ENCODE measurements at places on chromosomes 2 and 18. TPM values are rescaled to one million over a fixed set of nuclear protein-coding genes. Genes with fewer than 3 reads are reported as not detected.
A peak's percentile ranks its signal among the peaks of the same experiment; 100 is the strongest.

The DSG4 gene
- total RNA-seq: 0.07 TPM

The CNGA3 gene
- not detected for total RNA-seq

The TWIST2 gene
- not detected for total RNA-seq

The FOXD4L1 gene
- 0.64 TPM for total RNA-seq

The HOXD9 gene
- not detected for total RNA-seq

The ANO7 gene
- total RNA-seq: 0.84 TPM

The ZNF396 gene
- total RNA-seq: 1.3 TPM

The WNT10A gene
- total RNA-seq: 1.5 TPM

GRCh38 chr2:8303322-8303832, 378.5 kb upstream of the ID2 start:
- DNase-seq: no peak

GRCh38 chr2:39855856-39856255, 76.8 kb upstream of the THUMPD2 start:
- DNase-seq: no peak

DNA sequence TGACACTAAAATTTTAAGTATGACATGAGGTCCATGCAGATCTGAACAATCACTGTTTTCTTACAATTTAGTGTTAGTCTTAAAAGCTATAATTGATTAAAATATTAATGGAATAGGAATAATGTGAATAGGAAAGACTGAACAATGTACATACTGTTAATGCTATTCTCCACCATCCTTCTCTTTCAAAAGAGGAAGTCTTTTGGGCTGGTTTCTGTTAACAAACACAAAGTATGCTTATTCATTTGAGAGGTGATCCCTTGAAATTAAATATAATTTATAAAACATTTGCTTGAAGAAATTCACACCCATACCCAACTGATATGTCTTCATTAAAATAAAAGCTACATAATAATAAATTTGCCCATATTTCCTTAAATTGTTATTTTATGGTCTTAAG, 2.3 kb downstream of the STPG4 start:
- no peak for DNase-seq

DNA sequence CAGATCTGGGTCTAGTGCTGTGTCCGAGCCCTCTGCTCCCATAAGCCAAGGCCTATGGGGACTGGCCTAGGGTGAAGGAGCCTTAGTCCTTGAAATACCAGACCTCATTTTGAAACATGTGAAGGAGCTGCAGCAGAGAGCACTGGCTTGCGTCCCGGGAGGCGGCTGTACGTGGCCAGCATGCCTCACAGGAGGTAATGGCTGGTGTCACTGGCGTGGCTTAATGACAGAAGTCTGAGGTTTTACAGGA, 72.7 kb upstream of the OTOS start:
- no peak for DNase-seq

DNA sequence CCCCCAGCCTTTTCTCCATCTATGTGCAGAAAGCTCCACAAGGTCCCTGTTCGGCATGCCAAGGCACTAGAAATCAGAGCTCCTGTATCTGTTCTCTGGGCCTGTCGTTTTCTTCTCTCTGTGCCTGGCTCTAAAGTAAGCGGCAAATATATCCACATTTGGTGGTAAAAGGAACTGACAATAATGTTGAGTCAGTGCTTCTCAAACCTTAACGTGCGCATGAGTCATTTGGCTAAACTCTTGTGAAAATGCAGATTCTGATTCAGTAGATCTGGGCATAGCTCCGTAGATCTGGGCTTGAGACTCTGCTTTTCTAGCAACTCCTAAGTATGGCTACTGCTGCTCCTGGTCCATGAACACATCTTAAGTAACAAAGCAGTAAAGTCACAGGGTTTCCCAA, 16.5 kb upstream of the ACSL3 start:
- peak; percentile 32 for DNase-seq

GRCh38 chr2:162697111-162697510, 141.5 kb downstream of the KCNH7 start:
- no peak for DNase-seq

DNA sequence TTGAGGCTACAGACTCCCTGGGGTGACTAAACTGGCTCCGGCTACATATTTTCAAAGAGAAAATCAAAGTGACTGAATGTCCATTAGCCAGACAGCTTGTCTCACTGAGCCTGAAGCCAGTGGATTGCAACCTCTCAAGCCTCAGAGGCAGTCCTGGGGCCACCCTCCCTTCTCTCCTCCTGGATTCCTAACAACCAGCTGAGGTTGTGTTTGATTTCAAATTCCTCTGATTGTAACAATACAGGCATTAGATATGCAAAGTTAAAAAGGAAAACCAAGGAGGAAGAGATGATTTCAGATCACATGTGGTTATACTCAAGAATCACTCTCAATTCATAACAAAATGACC, 101.0 kb upstream of the LMAN1 start:
- DNase-seq: no peak

GRCh38 chr2:129877795-129878775, 101.4 kb upstream of the RAB6C start:
- no peak for DNase-seq

GRCh38 chr2:48954311-48954710, 198.8 kb upstream of the LHCGR start:
- no peak for DNase-seq

DNA sequence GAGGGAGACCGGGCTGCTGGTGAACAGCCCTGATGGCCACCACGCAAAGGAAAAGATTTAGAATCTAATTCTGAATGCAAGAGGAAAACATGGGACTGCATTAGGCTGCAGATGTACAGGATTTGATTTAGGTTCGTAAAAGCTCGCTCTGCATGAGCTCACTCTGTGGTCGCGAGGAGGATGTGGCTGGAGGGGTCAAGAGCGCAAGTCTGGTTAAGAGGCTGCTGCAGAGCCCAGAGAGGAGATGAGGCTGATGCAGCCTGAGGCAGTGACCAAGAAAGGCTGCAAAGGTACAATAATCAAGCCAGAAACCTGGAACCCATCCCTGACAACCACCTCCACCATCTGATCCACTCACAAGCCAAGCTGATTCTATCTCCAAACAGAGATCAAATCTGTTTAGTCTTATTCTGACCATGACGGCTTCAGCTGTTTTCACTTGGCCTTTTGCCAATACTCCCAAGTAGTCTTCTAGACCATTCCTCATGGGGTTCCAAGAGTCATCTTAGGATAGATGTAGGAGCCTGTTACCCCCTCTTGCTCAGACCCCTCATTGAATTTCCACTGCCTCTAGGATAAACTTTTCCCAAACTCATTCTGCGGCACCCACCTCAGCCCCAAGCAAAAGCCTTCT, 58.9 kb upstream of the ARL4C start:
- DNase-seq: no peak

DNA sequence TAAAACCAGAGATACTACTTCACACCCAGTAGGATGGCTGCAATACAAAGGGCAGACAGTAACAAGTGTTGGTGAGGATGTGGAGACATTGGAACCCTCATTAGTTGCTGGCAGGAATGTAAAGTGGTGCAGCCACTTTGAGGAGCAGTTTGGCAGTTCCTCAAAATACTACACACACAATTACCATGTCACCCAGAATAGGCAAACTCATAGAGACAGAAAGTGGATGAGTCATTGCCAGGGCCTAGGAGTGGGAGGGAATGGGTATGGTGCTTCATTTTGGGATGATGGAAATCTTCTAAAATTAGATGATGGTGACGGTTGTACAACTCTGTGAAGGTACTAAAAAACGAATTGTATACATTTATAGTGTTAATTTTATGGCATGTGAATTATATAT, 54.8 kb downstream of the ATP9B start:
- no peak for DNase-seq

- DNase-seq: no peak
Observed at GRCh38 chr2:102014041-102014345, 22.2 kb downstream of the IL1R2 start.

- no peak for DNase-seq
Observed at GRCh38 chr2:133943108-133943507, 310.8 kb upstream of the MGAT5 start.

GRCh38 chr2:178327516-178327915, 123.5 kb downstream of the PRKRA start:
- no peak for DNase-seq

- DNase-seq: no peak
Observed at GRCh38 chr2:165720511-165720910, 73.5 kb downstream of the GALNT3 start.

DNA sequence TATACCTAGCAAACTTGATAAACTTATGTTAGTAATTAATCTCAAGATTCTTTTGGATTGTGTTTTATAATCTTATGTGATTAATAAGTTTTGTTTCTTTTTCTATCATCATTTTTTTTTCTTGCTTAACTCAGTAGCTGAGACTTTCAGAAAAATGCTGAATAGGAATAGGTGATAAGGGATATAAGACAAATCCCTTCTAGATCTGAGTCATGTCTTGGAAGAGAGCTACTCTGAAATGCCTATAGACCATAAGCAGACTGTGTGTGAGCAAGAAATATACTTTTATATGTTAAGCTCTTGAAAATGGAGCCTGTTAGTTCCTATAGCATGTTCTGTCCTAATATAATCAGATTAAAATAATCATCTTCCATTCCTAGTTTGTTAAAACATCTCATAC, 29.6 kb downstream of the CYBRD1 start:
- no peak for DNase-seq

DNA sequence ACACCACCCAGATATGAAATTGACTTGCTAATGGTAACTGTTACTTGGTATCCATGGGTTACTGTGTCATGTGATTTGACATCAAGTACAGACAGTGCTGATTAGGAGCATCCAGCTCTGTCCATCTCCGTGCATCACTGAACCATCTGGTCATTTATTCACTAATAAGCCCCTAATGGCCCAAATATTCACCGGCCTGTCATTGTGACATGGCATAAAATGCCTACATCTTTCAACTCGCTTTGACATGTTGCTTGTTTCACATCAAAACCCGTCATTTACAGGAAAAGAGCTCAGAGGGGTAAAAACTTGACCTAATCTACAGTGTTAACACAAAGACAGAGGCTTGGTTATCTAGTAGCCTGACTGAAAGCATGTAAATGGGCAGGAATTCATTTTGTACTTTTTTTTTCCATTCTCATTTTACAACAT, 308.9 kb upstream of the ATP5MC3 start:
- no peak for DNase-seq

Data from HCT116 (cell line).